ENCODE measurements at places on chromosomes 1 and 21.

GRCh38 chr1:246724016-246724730 is at the start of gene SCCPDH:
Gene SCCPDH (plus strand): TSS chr1:246724409. CDS start chr1:246724423, 14 bp downstream.
- peak; percentile 79 for DNase-seq

GRCh38 chr1:35644204-35644603 is 2.9 kb upstream of the PSMB2 start:
- no peak for DNase-seq

DNA sequence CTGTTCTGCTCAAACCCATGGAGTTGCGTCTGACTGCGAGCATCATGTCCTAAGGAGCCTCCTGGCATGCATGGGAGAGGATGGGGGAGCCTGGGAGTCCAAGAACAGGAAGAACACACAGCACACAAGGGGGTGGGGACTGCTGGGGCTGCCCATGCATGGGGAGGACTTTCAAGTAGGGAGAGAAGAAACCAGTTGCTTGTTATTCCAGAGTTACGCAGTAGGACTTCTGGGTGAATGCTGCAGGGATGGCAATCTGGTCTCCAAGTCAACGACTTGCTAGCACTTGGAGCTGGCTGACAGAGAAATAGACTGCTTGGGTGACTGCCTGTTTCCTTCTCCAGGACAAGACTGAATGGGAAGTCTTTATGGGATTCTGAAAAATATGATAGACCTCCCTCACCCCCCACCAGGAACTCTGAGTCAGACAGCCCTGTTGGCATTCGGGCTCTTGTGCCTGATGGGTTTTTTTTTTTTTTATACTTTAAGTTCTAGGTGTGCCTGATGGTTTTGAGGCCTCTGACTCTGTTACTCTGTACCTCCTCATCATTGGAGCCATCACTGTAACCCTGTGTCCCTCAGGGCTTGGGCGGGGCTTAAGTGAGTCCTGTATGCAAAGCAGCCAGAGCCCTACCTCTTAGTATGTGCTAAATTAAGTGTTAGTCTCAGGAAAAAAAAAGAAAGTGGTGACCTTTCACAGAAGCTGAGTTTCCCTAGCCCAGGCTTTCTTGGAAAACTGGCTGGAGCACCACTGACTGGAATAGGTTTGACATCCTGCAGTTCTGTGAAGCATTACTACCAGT is 30.3 kb downstream of the MAP3K21 start:
- DNase-seq, result no peak

- peak; percentile 40 for DNase-seq
Measured at GRCh38 chr1:215889871-215890270, 322.8 kb downstream of the KCTD3 start.

GRCh38 chr1:94954263-94955220 is 27.6 kb upstream of the CNN3 start:
- DNase-seq, result no peak

GRCh38 chr1:87878873-87879272 is 550.2 kb downstream of the LMO4 start:
- DNase-seq, result no peak

DNA sequence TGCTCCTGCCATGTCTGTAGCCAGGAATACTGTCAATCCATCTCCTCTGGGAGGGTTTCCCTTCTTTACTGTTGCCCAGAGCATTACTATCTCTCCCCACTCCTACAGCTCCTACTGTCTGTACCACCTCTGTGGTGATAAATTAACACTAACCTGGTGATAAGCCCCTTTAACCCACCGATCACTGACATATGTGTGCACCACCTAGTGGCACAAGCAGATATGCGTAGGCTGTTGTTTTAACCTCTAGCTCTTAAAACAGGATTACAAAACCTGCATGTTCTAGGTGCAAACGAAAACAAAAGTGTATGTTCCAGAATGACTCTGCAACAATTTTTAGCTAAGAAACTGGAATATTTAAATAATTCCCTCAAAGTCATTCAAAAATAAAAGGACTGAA is 93.9 kb upstream of the BEND5 start:
- DNase-seq, result no peak

- DNase-seq, result no peak
Measured at GRCh38 chr1:7632681-7633080, 138.4 kb upstream of the VAMP3 start.

DNA sequence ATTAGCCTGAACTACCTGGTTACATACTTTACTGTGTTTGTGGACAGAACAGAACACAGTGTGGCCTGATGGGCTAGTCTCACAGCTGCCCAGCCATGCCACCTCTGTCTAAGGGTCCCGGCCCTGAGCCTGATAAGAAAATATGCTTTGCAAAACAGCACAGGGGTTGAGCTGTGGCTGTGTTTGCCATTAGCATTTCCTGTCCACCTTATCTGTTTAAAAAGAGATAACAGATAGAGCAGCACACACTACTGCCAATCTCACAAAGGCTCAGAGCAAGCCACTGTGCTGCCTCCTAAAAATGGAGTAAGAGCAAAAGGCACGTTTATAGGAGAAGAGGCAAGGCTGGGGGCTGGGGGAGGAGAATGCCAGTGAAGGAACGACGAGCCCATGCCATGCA is 95.0 kb downstream of the SUSD4 start:
- no peak for DNase-seq

GRCh38 chr1:228270032-228270431 is 62.2 kb downstream of the OBSCN start:
- DNase-seq, result peak; percentile 33

GRCh38 chr21:20330652-20331051 is 667.6 kb upstream of the NCAM2 start:
- DNase-seq, result no peak

DNA sequence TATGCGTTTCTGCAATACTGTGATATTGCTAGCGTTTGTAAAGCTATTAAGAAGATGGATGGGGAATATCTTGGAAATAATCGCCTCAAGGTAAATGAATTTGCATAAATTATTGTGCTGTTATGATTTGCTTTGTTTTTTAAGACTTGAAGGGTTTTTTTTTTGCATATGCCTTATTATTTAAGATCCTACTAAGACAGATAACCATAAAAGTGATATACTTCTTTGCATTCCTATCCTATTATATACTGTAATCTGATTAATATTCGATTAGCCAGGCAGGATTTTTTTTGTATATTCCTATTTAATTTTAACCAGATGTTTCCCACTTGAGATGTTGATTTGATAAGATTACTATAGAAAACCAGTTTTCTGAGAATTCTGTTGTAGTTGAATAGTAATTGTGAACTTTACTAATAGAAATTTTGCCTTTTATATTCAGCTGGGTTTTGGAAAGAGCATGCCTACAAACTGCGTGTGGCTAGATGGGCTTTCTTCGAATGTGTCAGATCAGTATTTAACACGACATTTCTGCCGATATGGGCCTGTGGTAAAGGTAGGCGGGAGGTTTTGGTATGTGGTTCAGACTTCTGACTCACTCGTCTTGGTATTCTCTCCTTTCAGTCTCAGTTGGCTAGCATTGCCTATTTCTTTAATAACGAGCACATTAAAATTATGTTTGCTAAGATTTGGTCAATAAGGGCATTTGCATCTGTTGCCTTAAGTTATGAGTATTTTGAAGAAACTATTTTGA is 56.8 kb downstream of the ZBTB17 start:
- DNase-seq, result peak; percentile 90

DNA sequence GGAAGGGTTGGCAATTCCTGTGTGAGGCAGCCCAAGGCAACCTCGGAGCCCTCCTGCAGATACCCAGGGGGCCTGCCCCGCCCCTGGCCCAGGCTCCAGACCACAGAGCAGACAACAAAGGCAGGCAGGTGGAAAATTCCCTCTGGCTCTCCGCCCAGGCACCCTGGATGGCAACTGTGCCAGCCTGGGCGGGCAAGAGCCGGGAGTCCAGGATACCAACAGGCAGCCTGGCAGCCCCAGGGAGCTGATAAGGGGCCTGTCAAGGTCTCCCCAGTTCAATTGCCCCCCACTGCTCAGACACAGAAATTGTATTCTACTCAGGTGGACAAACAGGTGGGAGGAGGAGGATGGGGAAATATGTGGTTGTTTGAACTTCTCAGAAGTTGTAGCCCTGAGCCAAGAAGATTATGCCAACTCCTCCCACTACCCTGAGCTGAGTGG is 15.4 kb upstream of the GPR37L1 start:
- no peak for DNase-seq

- peak; percentile 78 for DNase-seq
Measured at GRCh38 chr1:168081373-168082007, 55.2 kb downstream of the GPR161 start.

- DNase-seq, result peak; percentile 28
Measured at GRCh38 chr1:39625462-39626273, 13.8 kb downstream of the HEYL start.

- no peak for DNase-seq
Measured at GRCh38 chr1:35852241-35852640, 30.8 kb upstream of the AGO1 start.

DNA sequence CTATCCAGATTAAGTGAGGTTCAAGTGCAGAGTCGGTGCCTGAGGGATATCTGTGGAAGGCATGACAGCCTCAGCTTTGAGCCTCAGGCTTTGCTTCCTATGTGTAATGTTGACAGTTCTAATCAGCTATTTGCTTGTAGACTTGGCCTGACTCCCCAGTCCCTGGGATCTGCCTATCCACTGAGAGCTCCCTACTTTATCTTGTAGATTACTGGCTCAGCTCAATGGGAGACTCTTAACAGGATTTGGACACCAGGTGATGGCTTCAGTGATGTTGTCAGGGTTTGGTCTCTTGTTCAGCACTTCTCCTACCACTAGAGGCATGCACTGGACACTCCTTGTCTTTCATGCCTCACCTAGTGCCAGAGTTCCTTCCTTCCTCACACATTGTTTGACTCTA is 126.6 kb upstream of the BEND5 start:
- DNase-seq, result no peak

- no peak for DNase-seq
Measured at GRCh38 chr1:956636-957035, 2.4 kb downstream of the NOC2L start.

GRCh38 chr1:235410467-235410866 is 43.2 kb downstream of the TBCE start:
- DNase-seq, result no peak

DNA sequence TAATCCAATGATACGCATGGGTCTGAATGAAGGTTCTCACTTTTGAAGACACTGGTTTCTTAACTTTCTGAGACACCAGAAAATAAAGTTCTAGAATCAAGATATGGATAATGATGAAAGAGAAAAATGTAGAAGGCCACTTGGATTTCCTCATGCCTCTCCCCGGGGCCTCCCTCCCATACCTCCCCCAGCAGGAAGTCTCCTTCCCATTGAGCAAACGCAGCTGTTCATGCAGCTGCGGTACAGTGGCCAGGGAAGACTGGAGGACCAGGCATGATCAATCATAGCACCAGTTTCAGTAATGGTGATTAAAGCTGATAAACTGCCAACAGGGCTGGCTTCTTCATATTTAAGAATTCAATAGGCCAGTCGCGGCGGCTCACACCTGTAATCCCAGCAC is 10.9 kb upstream of the UBR4 start:
- no peak for DNase-seq

DNA sequence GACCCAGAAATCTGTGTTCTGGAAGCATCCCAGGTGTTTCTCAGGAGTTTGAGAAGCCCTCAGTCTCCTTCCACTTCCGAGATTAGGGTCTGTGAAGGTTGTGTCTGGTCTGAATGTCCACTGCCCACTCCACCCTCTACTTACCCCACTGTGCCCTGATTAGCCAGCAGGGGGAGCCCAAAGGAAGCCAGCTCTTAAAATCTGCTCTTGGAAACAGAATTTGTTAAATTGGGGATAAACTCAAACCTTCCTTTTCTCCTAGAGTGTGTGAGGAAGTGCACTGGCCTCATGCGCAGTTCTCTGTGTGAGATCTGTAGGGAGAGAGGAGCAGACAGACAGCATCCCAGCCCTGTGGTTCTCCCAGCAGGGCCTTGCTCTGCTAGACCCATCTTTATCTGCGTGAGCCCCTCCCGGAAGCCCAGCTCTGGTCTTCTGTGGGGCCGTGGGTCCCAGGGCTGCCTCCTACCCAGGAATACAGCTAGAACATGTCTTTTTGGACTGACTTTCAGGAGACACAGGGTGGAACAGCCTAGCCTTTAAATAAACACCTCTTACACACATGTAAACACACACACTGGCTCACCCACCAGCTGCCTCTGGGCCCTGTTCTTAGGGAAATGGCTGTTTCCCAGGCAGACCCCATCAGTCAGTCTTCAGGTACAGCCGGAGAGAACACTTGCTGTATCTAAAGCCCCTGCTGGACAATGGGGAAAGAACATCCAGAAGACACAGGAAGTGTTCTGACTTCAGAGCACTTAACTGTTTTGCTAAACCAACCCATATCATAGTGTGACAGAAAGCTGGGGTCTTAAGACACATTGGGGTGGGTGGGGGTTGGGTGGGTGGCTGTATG is 52.2 kb downstream of the SMYD2 start:
- DNase-seq, result peak; percentile 61

DNA sequence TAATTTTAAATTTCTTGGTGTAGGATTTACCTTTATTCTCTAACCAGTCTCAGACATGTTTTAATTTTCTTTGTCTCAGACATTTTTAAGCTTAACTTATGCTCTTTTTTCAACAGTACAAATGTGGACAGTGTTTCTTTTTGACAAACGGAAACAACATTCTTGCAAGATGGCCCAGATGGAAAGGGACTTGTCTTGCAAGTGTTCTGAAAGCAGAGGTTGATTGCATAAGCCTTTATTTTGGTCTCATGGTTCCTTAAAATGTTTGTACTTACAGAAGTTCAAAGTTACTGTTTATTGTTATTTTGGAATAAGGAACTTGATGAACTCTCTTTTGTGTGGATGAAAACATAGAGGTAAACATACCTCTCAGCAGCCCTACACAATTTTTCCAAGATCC is 22.9 kb downstream of the SMAP2 start:
- DNase-seq, result no peak

DNA sequence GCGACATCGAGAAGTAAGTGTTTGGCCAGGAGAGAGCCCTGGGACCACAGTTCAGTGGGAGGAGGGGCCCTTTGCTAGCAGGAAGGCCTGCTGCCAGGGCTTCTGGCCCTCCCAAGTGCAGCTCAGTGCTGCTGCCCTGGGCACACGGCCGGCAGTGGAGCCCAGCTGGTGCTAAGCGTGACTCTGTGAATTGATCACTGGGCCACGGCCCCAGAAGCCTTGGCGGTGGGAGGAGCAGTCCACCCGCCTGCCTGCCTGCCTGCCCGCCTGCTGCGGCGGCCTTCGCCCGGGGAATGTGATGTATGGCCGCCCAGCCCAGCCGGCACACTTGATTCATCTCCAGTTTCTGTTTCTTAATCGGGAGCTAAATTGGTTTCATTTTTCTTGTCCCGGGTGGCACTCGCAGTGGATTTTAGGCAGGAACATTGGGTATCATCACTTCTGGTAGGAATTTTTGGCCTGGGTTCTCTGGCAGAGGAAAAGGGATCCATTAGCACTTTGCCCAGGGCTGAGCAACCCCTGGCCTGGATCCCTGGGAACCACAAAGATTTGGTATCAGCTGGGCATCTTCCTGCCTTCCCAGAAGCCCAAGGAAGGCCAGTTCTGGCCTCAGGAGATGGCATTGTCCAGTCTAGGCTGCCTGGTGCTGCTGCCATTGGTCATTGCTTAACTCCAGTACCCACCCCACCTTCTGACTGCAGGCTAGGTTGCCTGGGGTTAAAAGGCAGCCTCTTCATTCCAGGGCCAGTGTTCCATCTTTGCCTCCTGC is 28.6 kb downstream of the TMEM53 start:
- DNase-seq, result no peak

GRCh38 chr1:225580238-225581099 is 72.5 kb downstream of the ENAH start:
- DNase-seq, result no peak
